ENCODE measurements at places on chromosomes 1 and 21.

DNA sequence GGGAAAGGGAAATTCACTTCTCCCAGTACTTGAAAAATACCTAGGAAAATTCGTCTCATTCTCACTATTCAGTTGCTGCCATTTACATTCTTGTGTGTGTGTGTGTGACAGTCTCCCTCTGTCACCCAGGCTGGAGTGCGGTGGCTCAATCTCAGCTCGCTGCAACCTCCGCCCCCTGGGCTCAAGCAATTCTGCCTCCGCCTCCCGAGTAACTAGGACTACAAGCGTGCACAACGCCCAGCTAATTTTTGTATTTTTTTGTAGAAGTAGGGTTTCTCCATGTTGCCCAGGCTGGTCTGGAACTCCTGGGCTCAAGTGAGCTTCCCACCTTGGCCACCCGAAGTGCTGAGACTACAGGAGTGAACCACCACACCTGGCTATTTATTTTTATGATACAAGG, 1.2 kb downstream of the SNAPIN start:
- DNase-seq: no peak

GRCh38 chr21:14557413-14557812, 11.3 kb upstream of the SAMSN1 start:
- DNase-seq: no peak

- DNase-seq: no peak
Observed at GRCh38 chr1:152752225-152752624, 5.6 kb upstream of the KPRP start.

GRCh38 chr1:182335771-182336566, 55.6 kb downstream of the GLUL start:
- no peak for DNase-seq

GRCh38 chr1:152343006-152343405, 16.8 kb downstream of the FLG2 start:
- DNase-seq: no peak
